ENCODE measurements at places on chromosomes 2 and 18. TPM values are rescaled to one million over a fixed set of nuclear protein-coding genes. Genes with fewer than 3 reads are reported as not detected.

The CCNYL1 gene
- total RNA-seq, result 8.3 TPM

The CFAP221 gene
- not detected for total RNA-seq

The MC2R gene
- total RNA-seq, result not detected

The SF3B1 gene
- total RNA-seq, result 141 TPM

The AGXT gene
- total RNA-seq, result not detected

The REG3G gene
- not detected for total RNA-seq

The SCN2A gene
- under 0.01 TPM for total RNA-seq

The ZEB2 gene
- total RNA-seq, result 0.26 TPM

The KCNE4 gene
- 0.26 TPM for total RNA-seq

The COBLL1 gene
- 10.5 TPM for total RNA-seq

The TUBB8B gene
- total RNA-seq, result not detected

The PARD3B gene
- total RNA-seq, result 1.6 TPM

The DAW1 gene
- total RNA-seq, result 0.26 TPM

The OSBPL6 gene
- 11.8 TPM for total RNA-seq

GRCh38 chr2:113158884-113159553, 14.8 kb upstream of the PSD4 start:
- peak; percentile 16 for DNase-seq

- no peak for DNase-seq
Observed at GRCh38 chr2:120879431-120880295, 144.0 kb downstream of the GLI2 start.

DNA sequence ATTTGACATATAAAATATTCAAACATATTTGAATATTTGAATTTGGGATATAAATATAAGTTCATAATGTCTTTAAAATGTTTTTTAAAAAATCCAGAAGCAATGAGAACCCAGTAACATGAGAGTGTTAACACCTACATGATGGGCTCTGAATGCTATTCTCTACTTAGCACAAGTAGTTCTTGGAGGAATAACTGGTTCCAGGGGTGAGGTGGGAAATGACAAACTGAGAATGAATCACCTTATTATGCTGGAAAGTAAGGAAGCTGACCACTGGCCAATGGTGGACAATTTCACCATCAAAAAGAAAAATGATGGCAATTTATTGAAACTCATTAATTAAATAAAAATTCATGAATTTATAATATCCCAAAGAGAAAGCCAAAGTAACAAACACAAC, 79.6 kb upstream of the NABP1 start:
- DNase-seq, result peak; percentile 56

DNA sequence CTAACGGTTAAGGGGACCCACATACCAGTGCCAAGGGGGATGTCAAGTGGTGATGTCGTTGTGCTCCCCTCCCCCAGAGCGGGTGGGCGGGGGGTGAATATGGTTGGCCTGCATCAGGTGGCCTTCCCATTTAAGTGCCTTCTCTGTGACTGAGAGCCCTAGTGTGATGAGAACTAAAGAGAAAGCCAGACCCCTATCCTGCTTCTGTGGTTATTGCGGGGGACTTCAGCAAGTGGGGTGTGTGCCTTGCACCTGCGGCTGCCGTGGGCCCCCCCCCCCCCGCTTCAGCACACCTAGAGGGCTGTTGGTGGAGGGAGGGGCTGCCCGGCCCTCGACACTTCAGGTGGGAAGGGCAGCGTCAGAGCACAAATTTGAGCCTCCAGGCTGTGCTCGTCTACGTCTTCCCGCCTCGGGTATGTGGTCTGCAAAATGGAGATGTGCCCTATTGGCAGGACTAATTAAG, 6.1 kb downstream of the CTDSP1 start:
- no peak for DNase-seq

DNA sequence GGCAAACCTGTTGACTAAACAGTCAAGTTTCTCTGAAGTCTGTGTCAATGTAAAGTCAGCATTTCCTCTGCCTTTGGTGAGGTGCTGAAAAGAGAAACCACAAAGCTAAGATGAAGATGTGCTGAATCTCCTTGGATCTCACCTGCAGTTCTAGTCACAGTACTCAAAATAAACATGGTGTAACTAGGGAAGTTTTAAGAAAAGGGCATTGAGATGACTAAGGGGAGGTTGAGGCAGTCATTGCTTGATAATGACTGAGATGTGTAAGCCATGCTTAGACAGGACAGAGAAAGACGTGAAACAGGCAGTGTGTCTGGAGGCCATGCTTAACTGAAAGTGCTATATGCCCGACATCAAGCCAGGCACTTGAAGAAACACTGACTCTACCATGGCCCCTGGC, 1010.0 kb upstream of the CELF4 start:
- DNase-seq, result no peak

DNA sequence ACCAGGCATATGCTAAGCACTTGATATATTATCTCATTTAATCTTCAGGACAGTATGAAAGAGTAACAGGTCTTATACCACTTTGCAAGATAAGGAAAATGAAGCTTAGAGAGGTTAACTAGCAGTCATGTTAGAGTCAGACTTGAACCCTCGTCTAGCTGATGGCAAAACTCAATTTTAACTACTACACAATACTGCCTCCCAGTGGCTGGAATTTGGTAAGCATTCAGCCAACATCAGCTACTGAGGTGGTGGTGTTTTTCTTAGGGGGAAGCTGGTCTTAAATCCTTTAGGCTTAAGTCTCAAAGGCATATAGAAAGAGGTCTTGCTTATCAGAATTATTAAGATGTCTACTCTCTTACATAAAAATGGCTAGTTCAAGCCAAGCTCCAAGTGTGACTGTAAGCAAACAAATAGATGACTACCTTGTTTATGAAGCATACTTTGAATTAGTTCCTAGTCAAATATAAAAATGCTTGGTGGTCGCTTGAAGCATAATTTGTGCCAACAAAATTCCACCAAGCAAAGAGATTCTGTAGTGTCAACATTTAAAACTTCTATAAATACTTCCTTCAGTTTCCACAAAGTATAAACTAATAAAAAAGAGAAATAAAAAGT, 325.4 kb upstream of the FIGN start:
- DNase-seq, result peak; percentile 35

GRCh38 chr2:132904142-132904842, 234.3 kb upstream of the LYPD1 start:
- no peak for DNase-seq

DNA sequence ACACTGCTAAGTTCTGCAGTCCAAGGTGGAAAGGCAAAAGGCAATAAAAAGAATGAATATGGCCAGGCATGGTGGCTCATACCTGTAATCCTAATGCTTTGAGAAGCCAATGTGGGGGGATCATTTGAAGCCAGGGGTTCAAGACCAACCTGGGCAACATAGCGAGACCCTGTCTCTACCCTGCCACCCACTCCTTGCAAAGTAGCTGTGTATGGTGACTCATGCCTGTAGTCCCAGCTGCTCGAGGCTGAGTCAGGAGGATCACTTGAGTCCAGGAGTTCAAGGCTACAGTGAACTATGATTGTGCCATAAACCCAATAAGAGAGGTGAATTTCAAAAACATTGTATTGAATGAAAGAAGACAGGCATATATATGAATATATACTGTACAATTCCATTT, 2.4 kb downstream of the MYL12B start:
- DNase-seq, result no peak

- peak; percentile 30 for DNase-seq
Observed at GRCh38 chr2:216404010-216404618, 8.2 kb upstream of the SMARCAL1 start.

- no peak for DNase-seq
Observed at GRCh38 chr2:171394164-171394740, 39.5 kb downstream of the METTL8 start.

GRCh38 chr2:46770622-46771021, 145.0 kb downstream of the MCFD2 start:
- DNase-seq, result no peak

- DNase-seq, result no peak
Observed at GRCh38 chr2:86223927-86224560, 24.8 kb downstream of the MRPL35 start.

- DNase-seq, result no peak
Observed at GRCh38 chr2:28155627-28156026, 237.0 kb upstream of the FOSL2 start.

DNA sequence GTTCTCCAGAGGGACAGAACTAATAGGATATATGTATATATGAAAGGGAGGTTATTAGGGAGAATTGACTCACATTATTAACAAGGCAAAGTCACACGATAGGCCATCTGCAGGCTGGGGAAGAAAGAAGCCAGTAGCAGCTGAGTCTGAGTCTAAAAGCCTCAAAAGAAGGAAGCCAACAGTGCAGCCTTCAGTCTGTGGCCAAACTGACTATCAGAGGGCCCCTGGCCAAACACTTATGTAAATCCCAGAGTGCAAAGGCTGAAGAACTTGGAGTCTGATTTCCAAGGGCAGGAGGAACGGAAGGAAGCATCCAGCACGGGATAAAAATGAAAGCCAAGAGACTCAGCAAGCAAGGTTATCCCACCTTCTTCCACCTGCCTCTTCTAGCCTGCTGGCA, 108.0 kb upstream of the LDLRAD4 start:
- no peak for DNase-seq

GRCh38 chr2:224221455-224221913, 180.4 kb downstream of the FAM124B start:
- DNase-seq, result peak; percentile 100

GRCh38 chr2:24247592-24247991, 72.7 kb downstream of the FAM228A start:
- no peak for DNase-seq

GRCh38 chr2:61550375-61551209, 12.4 kb upstream of the XPO1 start:
- DNase-seq, result no peak

DNA sequence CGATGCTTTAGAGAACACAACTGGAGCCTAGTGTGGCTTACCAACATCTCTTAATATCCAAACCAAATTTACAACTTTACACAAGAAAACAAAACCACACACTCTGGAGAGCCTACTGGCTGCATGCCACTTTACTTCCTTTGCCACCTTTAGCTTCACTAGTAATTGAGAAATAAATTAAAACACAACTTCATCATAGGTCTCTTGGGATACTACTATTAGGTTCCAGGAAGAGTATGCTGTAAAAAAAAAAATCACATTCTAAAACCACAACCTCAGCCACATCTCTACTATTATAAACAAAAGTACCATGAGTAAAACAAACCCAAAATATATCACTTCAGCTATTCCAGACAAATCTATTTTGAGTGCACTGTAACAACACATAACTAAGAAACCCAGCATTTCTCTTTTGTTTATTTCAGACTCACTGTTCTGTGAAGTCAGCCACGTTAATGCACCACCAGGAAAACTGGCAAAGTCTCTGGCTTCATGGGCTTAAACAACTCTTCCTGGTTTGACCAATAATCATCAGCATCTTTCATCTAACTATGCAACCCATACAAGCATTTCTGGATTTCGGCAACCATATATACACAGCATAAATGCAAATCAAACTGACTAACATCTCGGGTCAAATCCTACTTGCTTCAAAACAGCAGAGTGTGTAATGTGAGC, 59.1 kb downstream of the REV1 start:
- no peak for DNase-seq

DNA sequence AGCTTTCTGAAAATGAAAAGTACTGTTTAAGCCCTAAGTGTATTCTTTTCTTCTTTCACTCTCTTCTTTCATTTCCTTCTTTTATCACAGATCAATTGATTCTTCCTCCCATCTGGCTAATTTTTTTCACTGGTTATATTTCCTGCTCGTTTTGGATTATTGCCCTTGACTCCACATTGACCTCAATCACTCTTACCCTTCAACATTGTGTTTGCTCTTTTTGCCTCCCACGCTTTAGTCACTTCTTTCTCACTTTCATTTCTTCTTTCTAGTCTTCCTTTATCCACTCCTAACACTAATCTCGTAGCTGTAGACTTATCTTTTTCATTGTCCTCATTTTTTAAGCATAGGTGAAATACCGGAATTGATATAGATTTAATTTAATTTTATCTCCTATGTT, 320.3 kb upstream of the VRK2 start:
- no peak for DNase-seq

- no peak for DNase-seq
Observed at GRCh38 chr2:99891428-99891780, 251.0 kb downstream of the AFF3 start.

DNA sequence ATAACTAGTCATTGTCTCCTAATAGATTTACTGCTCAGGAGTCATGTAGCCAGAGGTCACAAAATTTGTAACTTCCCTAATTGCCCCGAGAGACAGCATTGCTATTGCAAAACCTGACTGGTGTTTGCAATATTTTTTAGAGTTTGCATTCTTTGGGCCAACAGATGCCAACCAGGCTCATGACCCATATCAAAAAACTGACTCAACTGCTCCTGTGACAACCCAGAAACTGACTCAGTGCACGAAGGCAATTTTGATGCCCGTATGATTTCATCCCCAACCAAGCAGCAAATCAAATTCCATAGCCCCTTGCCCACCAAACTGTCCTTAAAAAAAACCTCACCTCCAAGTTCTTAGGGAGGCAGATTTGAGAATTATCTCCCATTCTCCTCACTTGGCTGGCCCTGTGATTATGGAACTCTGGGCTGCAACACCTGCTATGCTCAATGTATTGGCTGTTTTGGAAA, 951.3 kb downstream of the TSN start:
- no peak for DNase-seq

- peak; percentile 17 for DNase-seq
Observed at GRCh38 chr2:148614014-148614321, 30.6 kb upstream of the EPC2 start.

DNA sequence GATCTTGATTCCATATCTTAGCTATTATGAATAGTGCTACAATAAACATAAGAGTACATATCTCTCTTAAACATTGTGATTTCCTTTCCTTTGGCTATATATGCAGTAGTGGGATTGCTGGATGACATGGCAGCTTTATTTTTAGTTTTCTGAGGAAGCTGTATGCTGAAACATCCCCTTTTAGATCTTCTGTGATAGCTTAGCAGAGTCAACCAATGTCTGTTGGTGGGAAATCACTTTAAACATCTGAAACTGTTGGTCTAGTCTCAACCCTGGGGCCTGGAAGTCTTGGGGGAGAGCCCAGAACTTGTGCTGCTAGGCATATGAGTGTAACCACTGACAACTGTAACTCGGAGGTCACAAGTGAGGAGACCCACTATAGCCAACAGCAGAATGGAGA, 378.6 kb upstream of the SLC14A2 start:
- no peak for DNase-seq

- DNase-seq, result no peak
Observed at GRCh38 chr2:21078296-21078695, 34.4 kb upstream of the APOB start.

DNA sequence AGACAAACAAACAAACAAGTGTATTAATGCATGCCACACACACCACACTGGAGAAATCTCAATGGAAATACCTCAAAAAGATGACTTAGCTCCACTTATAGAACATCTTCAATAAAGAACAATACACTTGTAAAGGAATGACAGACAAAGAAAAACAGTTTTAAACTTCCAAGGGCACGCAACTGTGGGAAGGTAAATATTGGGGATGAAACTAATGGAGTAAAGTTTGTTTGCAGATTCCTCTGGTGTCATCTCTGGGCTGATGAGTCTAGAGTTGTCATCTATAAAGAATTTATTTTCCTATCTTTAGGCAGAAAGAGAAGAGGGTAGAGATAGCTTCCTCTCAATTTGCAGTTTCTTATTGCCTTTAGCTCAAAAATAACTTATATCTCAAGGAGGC, 144.0 kb upstream of the ZC3H15 start:
- DNase-seq, result no peak

- DNase-seq, result no peak
Observed at GRCh38 chr2:105885456-105885855, 140.7 kb downstream of the NCK2 start.

- DNase-seq, result no peak
Observed at GRCh38 chr18:7105943-7106342, 11.7 kb downstream of the LAMA1 start.

- DNase-seq, result no peak
Observed at GRCh38 chr18:38262661-38263060, 697.1 kb upstream of the CELF4 start.
